Ascending aorta (tissue), 2 donors: ENCODE measurements at places on chromosomes 16 and 17.

GRCh38 chr17:30326809-30327208 is 7.0 kb downstream of the TMIGD1 start:
- DNase-seq, result no peak

DNA sequence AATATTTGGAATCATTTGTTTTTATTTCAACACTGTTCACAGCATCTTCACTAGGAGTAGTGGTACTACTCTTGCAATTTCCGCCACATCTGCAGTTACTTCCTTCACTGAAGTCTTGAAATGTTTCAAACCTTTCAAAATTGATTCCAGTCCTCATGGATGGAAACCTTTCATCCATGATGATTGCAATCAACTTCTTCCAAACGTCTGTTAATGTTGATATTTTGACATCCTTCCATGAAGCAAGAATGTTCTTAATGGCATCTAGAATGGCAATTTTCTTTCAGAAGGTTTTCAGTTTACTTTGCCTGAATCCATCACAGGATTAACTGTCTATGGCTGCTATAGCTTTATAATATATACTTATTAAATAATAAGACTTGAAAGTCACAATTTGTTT is 736.8 kb upstream of the CA10 start:
- no peak for DNase-seq

- no peak for DNase-seq
Observed at GRCh38 chr17:75093548-75094158, 5.9 kb downstream of the SLC16A5 start.

- no peak for DNase-seq
Observed at GRCh38 chr17:77141846-77142449, 1.2 kb downstream of the SEC14L1 start.
